ENCODE measurements at places on chromosomes 4 and X. TPM values are rescaled to one million over a fixed set of nuclear protein-coding genes. Genes with fewer than 3 reads are reported as not detected.

CT83 gene
- total RNA-seq: not detected

NEIL3 gene
- 3.3 TPM for total RNA-seq

SETD7 gene
- total RNA-seq: 26.2 TPM

HSFX2 gene
- total RNA-seq: 1.1 TPM

SPANXN3 gene
- total RNA-seq: not detected

DNA sequence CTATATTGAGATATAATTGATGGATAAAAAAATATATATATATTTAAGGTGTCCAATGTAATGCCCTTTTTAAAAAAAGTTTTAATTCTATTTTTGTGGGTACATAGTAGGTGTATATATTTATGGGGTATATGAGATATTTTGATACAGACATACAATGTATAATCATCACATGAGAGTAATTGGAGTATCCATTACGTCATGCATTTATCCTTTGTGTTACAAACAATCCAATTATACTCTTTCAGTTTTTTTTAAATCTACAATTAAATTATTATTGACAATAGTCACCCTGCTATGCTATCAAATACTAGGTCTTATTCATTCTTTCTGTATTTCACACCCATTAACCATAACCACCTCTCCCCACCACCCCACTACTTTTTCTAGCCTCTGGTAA is 66.3 kb upstream of the DIPK2B start:
- DNase-seq: no peak

- DNase-seq: no peak
Observed at GRCh38 chr4:88606832-88607231, 14.6 kb downstream of the HERC3 start.

DNA sequence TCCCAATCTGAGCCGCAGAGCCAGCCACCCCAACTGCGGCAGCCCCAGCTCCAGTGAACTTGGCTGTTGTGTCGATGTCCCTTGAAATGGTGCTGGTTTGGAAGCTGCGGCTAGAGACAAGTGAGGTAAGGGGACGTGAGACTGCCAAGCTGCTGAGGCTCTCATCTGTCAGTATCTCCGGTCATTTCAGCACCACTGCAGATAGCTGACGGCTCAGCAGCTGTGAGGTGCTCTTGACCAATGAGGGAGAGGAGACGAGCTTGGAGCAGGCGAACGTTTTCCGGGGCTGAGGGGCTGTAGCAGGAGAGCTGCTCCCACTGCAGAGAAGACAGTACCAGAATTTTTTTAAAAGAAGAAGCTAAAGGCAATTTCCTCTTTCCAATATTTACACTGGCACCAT is 175.5 kb upstream of the CASK start:
- DNase-seq: no peak

- no peak for DNase-seq
Observed at GRCh38 chrX:10519278-10519677, 101.1 kb downstream of the MID1 start.

GRCh38 chr4:86291180-86291579 is 68.7 kb downstream of the MAPK10 start:
- DNase-seq: no peak

GRCh38 chr4:168832763-168833575 is 177.1 kb downstream of the CBR4 start:
- peak; percentile 76 for DNase-seq

DNA sequence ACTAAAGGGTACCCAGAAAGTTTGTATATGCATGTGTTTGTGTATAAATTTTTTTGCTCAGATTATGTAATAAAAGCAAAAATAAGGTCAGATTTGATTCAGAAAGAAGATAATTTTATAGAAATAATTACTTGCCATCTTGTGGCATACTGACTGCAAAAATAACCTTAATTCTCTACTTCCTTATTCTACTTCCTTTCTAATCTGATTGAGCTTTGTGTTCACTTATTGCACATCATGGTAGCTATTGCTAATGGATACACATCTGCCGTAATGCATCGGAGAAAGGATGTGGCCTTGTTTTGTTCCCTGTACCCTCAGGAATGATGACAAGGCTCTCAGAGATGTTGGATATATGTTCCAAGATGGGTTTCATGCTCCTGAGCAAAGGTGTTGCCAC is 10.5 kb upstream of the GNPDA2 start:
- no peak for DNase-seq

DNA sequence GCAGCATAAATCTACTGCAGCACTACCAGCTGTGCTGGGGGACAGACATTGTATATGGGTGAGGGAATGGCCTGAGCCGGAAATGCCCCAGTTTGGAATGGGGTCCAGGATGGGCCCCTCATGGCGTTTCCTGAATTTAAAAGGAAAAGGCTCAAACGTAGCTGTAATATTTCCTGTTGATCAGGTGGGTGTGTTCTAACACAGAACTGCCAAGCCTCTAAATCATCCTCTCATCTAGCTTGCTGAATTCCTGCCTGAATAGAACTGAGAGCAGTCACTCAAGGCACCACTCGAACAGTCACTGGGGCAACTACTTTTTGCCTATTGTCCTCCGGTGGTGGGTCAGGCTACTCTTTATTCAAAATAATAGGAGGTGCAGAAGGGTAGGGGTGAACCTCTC is 28.7 kb downstream of the ADH6 start:
- DNase-seq: no peak

DNA sequence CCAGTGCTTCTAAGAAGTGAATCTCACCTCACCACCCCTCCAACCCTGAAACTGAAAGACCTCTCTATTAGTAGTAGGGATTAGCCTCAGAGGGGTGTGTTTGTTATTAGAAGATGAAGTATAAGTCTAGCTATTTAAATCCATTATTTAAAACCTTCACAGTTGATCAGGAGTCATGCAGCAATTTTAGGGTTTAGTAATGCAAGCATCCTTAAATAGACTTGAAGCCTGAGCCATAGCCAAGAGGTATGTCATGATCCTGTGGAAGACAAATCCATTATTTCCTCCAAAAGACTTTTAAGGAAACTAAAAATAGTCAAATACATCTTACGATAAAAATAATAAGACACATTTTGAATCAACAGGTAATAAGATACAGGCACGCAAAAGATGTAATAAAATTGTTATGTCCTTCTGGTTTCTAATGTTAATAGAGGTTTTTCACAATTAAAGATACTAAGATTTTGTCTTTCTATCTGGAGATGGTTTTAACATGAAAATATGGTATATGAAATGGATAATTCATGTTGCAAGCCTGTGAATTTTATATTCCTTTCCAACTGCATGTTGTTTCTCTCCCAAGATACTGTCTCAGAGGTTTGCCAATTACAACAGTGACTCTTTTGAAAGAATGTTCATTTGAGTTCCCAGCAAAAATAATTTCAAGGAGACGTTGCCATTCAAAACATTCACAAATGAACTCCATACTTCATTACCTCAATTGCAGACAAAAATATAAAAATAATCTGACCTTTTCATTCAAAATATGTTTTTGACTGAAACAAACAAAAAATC is 68.0 kb downstream of the LUZP4 start:
- DNase-seq: no peak

- DNase-seq: no peak
Observed at GRCh38 chr4:100042711-100043110, 92.6 kb upstream of the H2AZ1 start.

DNA sequence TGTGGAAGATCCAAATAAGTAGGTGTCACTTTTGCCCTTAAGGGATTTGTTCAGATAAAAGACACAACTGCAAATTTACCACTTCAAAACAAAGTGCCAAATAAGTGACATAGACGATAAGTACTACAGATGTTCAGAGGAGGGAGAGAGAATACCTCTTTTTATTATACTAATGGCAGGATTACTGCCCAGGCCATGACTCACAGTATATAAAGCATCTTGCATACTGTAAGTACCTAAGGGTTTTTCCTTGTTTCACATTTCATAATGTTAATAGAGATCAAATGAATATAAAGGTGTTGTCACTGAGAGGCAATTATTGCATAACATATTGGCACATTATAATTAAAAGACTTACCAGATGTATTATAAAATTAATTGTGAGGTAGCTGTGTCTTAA is 46.4 kb downstream of the PTPN13 start:
- no peak for DNase-seq

Data from spleen (tissue), 13 donors.